ENCODE measurements at places on chromosomes 2 and 18.

DNA sequence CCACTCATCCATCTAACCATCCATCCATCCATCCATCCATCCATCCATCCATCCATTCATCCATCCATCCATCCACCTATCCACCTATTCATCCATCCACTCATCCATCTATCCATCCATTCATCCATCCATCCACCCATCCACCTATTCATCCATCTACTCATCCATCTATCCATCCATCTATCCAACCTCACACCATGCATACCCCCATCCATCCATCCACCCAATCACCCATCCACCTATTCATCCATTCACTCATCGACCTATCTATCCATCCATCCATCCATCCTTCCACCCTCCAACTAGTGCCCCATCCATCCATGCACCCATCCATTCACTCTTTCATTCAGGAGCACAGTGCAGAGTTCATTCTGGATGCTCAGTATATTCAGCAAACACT, 21.5 kb upstream of the YWHAQ start:
- DNase-seq: no peak

DNA sequence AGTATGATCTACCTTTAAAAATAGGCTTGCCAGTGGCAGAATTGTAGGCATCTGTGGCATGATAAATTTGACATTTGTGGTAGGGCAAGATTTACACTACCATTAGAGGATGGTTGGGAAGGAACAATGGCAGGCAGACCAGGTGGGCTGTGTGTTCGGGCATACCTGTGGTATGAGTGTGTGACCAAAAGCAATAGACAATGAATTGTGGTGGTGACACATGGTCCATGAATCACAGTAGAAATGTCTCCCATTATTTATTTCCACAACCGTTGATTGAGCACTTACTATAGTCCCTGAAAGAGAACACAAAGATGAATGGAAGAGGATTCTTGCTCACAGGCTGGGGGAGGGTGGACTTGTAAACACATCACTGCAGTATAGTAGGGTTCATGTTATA, 29.9 kb upstream of the RUFY4 start:
- DNase-seq: no peak

DNA sequence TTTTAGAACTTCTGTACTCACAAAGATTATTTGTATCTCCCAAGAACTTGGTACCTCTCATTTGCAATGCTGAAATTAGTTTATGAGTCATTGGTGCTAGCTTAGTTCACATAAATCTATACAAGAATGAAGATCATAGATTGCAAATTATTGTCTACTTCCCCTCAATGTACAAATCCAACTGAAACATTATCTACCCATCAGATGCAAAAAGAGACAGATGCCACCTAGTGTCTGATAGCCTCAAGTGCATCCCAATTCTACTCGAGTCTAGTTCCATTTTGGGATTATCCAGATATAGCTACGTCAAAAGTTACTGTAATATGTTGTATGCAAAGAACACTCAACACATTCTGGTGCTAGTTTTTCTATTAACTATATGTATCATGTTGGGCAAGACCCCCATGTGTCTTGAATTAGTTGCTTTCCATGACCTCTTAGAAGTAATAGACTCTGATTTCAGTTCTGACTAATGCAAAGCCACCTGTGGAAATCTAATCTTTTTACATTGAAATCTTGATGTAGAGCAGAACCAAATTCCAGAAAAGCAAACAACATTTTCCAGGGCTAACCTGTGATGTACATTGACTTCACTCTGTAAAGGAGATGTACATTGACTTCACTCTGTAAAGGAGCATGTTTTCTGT, 210.0 kb downstream of the RBM43 start:
- DNase-seq: no peak

GRCh38 chr18:37425222-37425621, 140.4 kb downstream of the CELF4 start:
- DNase-seq: no peak

Measured in right forelimb (tissue), 1 donor.